ENCODE measurements at places on chromosomes 11 and 22. TPM values are rescaled to one million over a fixed set of nuclear protein-coding genes. Genes with fewer than 3 reads are reported as not detected.

KRTAP5-9 gene
- 10.3 TPM for total RNA-seq

OR8A1 gene
- not detected for total RNA-seq

OR2D2 gene
- 1.0 TPM for total RNA-seq

LGALS1 gene
- 396 TPM for total RNA-seq

SLC36A4 gene
- 12.6 TPM for total RNA-seq

APOA4 gene
- not detected for total RNA-seq

DERL3 gene
- total RNA-seq: 11.4 TPM

LIF gene
- total RNA-seq: 2.1 TPM

PRODH gene
- 12.4 TPM for total RNA-seq

RHOD gene
- 15.2 TPM for total RNA-seq

RASL10A gene
- 5.3 TPM for total RNA-seq

OR8H2 gene
- total RNA-seq: not detected

OR8K3 gene
- not detected for total RNA-seq

HARBI1 gene
- 4.8 TPM for total RNA-seq

USP2 gene
- total RNA-seq: 4.8 TPM

MOGAT2 gene
- 8.2 TPM for total RNA-seq

All from ureter (tissue), 1 donor.